ENCODE measurements at places on chromosomes 12 and 14. TPM values are rescaled to one million over a fixed set of nuclear protein-coding genes. Genes with fewer than 3 reads are reported as not detected.

DNA sequence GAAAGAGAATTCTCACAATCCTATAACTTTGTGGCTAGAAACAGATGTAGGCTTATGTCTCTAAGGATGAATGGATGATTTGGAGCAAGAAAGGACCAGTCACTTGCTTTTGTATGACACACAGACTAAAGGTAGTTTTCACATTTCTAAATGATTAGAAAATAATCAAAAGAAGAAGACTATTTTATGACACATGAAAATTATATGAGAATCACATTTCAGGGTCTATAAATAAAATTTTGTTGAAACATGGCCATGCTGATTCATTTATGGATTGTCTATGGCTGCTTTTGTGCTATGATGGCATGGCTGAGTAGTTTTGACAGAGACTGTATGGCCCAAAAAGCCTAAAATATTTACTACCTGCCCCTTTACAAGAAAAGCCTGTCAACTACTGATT, 49.4 kb upstream of the FRMD6 start:
- no peak for DNase-seq

GRCh38 chr14:31265701-31266398, 58.3 kb upstream of the HECTD1 start:
- DNase-seq: peak; percentile 45

- peak; percentile 34 for DNase-seq
Observed at GRCh38 chr12:120720234-120720986, 5.2 kb upstream of the ACADS start.

DNA sequence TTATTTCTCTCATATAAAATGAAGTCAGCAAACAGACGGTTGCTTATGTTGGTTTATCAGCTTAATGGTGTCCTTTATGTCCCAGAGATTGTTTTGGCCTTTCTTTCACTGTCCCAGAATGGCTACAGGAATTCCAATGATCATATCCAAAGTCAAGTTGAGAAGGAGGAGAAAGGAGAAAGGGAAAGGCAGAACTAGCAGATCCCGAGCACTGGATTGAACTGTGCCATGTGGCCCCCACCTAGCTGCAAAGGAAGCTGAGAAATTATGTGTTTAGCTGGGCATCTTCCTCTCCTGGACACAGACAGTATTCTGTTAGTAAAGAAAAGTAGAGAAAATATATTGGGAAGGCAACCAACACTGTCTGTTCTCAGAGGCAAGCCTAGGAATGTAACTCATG, 90.7 kb upstream of the ANO4 start:
- DNase-seq: no peak

DNA sequence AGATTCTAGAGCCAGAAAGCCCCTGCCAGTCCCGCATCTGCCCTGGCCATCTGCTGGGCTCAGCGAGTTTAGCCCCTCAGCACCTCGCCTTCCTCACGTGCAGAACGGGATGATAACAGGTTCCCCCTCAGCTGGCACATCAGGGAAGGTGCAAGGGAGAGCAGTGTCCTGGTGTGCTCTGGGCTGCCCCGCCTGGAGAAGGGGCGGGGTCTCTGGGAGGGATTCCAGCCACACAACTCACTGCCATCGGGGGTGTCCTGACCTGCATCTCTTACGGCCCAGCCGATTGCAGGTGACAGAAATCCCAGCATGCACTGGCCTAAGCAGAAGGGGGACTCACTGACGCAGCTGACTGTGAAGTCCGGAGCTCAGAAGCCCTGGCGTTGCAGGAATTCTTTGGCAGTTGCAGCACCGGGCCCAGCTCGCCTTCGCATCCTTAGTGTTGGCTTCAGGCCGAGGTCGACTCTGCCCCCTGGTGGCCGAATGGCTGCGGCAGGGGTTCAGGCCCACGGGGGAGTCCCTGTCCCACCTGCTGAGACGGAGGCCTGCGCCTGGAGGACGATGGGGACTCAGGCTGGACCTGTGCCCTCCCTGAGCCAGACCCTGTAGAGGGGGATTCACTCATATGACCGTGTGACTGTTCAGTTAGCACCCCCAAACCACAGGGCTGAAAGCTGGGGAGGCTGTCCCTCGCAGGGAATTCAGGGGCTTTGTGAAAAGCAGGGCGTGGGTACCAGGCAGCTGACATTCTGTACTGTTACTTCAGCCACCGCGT, 178.6 kb downstream of the ADGRD1 start:
- DNase-seq: peak; percentile 58

DNA sequence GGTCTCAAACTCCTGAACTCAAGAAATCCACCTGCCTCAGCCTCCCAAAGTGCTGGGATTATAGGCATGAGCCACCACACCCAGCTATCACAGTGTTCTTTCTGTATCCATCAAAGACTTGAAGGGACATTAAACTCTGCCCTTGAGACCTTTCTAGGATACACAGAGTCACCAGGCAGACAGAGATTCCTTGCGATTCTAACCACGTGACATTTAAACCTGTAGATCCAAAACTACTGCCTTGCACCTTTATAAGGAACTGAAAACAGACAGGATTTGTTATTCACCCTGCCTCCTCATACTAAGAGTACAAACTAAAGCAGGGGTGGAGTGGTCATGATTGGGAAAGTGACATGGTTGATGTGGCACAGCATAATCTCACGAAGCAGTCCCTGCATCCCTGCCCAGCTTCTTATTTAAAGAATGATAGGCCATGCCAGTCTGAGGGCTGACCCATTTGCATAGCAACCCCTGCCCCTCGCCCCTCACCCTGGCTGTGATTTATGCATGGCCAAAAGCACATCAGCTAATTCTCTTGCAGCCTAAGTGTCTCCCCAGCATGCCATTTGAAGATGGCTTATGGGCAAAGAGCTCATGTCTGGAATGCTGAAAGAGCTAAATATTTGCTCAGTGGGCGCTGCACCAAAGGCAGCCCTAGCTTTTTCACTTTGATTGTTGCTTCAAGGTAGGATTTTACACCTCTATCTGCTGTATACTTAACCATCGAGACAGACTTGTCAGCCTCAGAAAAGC, 43.2 kb upstream of the MYBPC1 start:
- no peak for DNase-seq

DNA sequence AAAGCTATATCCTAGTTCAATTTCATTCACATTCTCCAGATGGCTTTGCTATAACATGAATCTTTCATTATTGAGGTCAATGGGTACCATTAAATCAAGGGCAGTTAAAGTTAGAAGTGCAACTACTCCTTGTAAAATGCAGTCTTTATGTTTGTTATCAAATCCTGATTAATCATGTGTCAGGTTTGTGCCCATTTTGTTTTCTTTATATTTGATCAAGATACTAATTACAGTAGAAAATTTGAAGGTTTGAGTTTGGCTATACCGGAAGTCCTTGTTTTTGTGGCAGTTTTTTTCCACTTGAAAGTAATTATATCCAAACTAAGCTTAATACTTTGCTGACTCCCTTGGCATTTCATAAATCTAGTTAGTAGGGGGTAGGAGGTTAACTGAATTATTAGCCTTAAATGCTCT, 513.0 kb downstream of the DIO2 start:
- DNase-seq: no peak

DNA sequence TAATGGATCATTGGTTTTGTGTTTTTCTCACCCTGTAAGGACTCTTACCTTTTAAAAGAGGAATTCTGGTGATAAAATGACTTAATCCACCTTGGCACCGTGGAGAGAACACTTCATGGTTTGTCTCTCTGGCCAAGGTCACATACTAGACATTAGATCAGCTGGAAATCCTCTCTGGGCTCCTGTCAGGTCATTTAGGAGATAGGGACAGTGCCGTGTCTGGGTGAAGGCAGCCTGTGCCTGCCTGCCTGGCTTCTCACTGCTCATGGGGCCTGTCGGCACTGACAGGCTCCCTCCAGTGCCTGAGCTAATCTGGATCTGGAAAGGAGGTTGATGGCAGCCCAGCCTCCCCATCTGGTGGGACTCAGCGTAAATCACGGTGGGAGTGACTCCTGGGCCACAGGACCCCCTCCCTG, 5.7 kb downstream of the CRADD start:
- no peak for DNase-seq

Gene HOXC11
- 0.30 TPM for total RNA-seq

Gene CACNA1C
- total RNA-seq: 1.4 TPM

Gene ZDHHC22
- total RNA-seq: not detected

Gene DDN
- 0.13 TPM for total RNA-seq

Gene PDE3A
- total RNA-seq: 0.03 TPM

Gene FGF6
- not detected for total RNA-seq

Gene OTOGL
- total RNA-seq: 0.32 TPM
